Right forelimb (tissue), 1 donor: ENCODE measurements at places on chromosomes 6 and 20.

- DNase-seq = no peak
Observed at GRCh38 chr6:163776906-163777686, 362.6 kb downstream of the QKI start.

GRCh38 chr20:12715371-12715770, 293.4 kb upstream of the SPTLC3 start:
- DNase-seq = no peak

DNA sequence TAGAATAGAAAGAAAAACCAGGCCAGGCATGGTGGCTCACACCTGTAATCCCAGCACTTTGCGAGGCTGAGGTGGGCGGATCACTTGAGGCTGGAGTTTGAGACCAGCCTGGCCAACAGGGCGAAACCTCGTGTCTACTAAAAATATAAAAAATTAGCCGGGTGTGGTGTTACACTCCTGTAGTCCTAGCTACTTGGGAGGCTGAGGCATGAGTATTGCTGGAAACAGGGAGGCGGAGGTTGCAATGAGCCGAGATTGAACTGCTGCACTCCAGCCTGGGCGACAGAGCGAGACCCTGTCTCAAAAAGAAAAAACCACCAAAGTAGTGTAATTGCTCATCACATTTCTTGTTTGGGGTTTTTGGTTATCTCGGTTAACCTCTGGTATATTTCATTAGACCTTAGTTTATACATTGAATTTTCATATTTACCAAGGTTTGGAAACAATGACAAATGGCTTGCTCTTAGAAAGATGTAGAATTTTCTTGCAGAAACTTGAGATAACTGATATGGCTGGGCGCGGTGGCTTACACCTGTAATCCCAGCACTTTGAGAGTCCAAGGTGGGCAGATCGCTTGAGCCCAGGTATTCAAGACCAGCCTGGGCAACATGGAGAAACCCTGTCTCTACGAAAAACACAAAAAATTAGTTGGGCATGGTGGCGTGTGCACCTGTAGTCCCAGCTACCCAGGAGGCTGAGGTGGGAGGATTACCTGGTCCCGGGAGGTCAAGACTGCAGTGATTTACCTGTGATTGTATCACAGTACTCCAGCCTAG, 14.2 kb downstream of the ITCH start:
- DNase-seq = no peak

DNA sequence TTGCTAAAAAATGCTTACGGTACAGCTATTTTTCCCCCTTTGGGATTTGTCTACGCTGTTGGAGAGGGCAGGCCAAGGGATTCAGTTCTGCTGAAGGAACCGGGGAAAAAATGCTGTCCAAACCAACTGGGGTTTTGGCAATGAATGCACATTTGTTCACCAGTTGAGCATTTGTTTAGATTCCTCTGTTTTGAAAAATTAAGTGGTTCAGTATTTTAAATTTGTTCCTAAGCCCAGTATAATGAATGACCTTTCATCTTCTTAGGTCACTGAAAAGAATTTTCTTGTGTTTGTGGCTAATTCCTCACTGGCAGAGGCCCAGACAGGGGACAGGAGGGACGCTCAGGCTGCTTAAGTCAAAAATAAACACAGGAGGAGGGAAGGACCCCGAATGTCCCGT, 10.8 kb upstream of the EYA2 start:
- DNase-seq = no peak

GRCh38 chr6:33993653-33994471, 152.0 kb downstream of the GRM4 start:
- no peak for DNase-seq

GRCh38 chr6:11065436-11066202, 21.5 kb upstream of the ELOVL2 start:
- DNase-seq = no peak

GRCh38 chr20:38104285-38104684, 60.8 kb downstream of the TGM2 start:
- DNase-seq = no peak

DNA sequence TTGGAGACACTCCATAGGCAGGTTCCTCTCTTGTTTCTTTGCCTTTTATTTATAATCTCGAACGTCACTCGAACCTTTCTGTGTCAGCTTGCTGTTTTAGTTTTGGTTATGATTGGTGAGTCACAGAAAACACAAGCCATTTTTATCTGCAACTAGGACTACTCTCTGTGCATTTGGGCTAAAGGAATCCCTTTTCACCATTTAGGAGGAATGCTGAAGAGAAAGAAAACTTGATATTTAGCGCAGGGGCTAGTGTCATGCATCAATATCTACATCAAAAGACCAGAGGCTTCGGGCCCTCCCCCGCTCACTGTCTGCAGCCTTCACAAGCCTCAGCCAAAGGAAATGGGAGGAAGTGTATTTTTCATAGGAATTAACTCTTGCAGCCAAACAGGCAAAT, 507.8 kb upstream of the CITED2 start:
- DNase-seq = no peak
